ENCODE measurements at places on chromosomes 5 and 9.

DNA sequence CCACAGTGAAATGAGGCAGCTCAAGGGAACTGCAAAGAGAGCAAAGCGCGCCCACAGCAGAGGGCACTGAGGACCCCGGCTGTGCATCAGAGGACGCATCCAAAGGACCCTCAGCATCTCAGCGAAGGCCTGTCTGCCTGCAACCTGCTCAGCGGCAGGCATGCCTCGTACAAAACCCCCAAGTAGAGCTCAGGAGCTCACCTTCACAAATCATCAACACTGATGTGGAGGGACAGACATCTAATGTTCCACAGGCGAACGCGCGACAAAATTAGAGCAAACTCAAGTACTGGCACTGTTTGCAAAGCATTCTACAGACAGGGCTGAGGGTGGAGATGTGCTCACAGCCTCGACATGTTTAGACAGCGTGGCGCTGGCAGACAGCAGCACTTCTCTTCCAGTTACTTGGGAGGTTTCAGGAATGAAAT lies 81.0 kb downstream of the DCP2 start:
- no peak for DNase-seq

DNA sequence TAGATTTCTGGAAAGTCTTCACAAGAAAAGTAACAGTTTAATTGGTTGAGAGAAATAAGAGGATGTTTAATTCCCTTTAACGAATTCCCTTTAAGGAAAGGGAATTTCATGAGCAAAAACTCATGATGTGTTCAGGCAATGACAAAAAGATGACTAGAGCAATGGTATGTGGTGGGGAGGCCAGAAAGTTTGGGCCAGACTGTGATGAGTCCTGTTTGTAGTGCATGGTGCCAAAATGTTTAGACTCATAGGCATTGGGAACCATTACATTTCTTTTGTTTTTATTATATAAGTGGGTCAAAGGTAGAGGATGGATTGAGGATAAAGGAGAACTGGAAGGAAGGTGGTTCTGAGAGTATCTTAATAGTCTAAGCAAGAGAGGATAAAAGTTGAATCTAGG lies 10.9 kb downstream of the CNTRL start:
- DNase-seq: no peak

GRCh38 chr9:35776018-35776417 lies 15.4 kb upstream of the NPR2 start:
- no peak for DNase-seq

- DNase-seq: peak; percentile 64
Observed at GRCh38 chr9:133403766-133404453, 13.9 kb downstream of the REXO4 start.

DNA sequence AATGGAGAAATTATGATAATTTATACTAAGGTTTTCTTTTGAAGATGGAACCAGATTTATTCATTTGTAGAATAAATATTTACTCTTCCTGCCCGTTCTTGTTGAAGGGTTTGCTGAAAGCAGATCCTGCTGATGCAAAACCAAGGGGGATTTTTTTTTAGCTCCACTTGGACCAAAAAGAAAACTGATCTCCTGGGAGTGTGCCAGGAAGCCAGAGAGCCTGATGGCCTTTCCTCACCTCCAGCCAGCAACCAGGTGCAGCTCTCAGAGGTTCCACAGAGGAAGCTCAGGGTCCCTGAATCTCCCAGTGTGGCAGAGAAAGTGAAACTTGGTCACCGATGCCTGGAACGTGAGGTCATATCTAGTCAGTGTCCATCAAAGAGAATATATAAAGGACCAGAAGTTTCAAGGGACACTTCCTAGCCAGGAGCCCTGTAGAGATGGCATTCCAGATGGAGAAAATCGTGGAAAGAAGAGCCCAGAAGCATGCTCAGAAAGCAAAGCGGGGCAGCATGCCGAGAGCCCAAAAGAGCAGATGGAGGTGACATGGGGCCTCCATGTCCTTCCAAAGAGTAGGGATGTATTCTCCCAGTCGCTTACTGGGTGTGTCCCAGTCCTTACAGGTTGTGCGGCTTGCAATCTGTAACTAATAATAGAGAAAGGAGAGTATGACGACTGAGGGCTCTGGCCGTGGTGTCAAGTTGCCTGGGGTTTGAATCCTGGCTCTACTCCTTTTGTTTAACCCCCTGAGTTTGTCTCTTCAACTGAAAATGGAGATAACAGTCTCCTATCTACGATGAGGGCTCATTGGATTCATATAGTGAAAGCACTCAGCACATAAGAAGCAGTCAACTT lies 12.2 kb downstream of the AFAP1L1 start:
- DNase-seq: no peak
